Substantia nigra (tissue), 51 donors: ENCODE measurements at places on chromosomes 3 and 15.

- no peak for DNase-seq
Measured at GRCh38 chr3:153577059-153577736, 415.2 kb downstream of the RAP2B start.

GRCh38 chr3:4943549-4943948, 35.7 kb upstream of the BHLHE40 start:
- no peak for DNase-seq

GRCh38 chr3:171264758-171265157, 195.4 kb downstream of the TNIK start:
- no peak for DNase-seq

- DNase-seq, result no peak
Measured at GRCh38 chr3:124381575-124382333, 348.5 kb upstream of the UMPS start.

DNA sequence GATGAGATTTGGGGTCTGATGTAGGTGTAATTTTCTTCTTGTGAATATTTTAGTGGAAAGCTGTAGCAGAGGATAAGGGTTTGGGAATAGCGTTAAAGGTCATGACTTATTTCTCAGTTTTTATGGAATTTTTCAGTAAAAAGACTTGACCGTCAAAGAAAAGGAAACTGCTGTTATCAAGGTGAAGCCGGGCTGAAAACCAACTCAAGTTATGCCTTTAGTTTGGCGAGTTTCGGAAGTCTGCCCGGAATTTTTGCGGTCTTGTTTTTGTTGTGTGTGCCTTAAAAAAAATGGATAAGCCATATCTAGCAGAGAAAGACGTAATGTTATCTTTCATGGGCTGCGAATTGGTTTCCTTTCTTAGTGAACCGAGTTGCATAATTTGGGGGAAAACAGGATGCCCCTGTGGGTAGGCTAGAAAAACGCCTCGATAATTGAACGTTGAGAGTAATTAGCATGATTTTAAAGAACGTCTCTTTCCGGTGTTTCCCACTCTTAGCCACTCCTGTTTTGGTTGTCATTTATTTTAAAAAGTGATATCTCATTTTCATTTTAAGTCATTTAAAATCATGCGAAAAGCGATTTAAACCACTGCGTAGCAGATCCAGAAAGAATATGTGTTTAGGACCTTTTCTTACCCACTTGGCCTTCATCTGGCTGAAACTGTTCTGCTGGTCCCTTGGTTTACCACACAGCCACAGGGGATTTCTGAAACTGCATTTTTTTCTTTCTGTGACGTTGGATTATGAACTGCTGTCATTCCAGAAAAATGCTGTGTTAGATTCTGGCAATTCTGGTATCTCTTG, 1.1 kb downstream of the NFKBIZ start:
- no peak for DNase-seq

GRCh38 chr3:185306847-185307246, 53.0 kb upstream of the EHHADH start:
- no peak for DNase-seq

- no peak for DNase-seq
Measured at GRCh38 chr15:98232761-98233160, 272.3 kb downstream of the ARRDC4 start.

- DNase-seq, result peak; percentile 77
Measured at GRCh38 chr3:58585005-58585786, 8.0 kb upstream of the FAM107A start.

DNA sequence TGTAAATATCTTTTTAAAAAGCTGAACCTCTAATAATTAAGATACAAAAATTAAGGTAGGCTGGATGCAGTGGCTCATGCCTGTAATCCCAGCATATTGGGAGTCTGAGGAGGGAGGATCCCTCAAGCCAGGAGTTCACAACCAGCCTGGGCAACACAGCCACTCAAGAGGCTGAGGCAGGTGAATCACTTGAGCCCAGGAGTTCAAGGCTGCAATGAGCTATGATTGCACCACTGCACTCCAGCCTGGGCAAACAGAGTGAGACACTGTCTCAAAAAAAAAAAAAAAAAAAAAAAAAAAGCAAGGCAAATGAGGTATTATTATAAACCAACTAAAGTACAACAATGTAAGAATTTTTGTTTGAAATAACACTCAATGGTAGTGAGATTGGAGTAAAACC, 47.6 kb downstream of the EFHB start:
- DNase-seq, result no peak

GRCh38 chr3:53604232-53604631, 109.8 kb downstream of the CACNA1D start:
- no peak for DNase-seq

- no peak for DNase-seq
Measured at GRCh38 chr15:62502451-62502850, 337.4 kb upstream of the C2CD4B start.

- DNase-seq, result no peak
Measured at GRCh38 chr15:68200016-68200861, 4.9 kb downstream of the CALML4 start.

GRCh38 chr3:126510308-126510910, 7.2 kb downstream of the UROC1 start:
- DNase-seq, result no peak

DNA sequence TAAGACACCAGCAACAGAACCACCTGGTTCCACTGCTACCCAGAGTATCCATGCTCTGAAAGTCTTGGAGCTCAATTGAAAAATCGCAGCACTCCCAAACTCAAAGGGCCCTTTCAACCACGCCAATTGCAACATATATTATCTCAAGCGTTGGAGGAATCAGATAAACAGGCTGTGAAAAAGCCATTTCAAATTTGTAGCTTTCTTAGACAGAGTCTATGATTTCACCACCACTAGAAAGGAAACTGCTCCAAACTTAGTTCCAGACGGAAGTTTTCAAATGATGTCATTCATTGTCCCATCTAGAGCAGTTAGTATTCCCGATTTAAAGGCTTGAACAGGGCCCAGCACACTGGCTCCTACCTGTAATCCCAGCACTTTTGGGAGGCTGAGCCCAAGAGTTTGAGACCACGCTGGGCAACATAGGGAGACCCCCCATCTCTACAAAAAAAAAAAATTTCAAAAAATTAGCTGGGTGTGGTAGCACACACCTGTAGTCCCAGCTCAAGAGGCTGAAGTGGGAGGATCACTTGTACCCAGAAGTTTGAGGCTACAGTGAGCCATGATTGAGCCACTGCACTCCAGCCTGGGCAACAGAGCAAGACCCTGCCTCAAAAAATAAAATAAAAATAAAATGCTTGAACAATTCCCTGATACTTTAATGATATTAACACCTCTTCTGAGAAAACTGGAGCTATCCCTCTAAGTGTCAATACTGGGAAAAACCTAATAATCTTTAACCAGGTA, 16.8 kb downstream of the TNIK start:
- no peak for DNase-seq

DNA sequence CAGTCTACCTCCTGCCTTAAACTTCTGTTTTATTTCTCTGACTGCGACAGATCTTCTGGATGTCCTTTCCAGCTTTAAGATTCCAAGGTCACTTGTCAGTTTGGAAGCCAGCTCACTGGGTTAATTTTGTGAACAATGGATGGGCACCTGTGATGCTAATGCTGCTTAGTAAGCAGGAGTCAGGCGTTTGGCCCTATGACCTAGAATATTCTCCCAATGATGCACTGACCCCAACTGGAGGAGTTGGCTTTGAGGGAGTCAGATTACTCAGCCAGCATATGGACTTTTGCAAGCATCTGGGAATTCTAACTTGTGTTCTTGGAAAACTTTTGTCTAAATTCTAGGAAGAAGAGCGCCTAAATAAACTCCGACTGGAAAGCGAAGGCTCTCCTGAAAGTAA, 28.1 kb downstream of the HACD3 start:
- DNase-seq, result no peak

DNA sequence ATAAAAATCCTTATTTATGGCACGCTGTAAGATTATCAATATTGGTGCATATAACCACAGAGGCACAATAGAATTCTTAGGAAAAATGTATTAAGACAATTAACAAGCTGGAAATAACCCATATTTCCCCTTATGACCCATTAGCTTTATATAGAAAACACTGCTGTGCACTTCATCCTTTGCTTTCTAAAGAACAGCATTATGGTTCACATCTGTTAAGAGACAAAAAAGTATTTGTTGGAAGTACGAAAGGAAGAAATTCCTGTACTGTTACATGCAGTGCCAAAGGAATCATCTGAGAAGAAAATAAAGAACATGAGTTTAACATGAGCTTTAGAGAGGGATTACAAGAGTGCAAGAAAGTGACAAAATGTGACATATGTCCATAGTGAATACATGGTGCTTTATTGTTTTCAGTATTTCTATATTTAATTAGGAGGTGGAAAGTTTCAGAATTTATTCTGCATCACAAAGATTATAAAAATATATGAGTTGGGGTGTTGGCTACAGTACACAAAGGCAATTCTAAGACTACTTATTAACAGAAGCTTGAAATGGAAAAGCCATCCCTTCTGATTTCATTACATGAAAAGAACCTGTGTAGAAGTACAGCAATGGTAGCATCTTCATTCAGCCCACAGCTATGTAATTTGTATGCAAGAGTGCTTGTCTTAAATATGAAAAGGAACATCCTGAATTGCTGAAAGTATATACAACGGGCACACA, 6.8 kb downstream of the UBE3A start:
- DNase-seq, result no peak

DNA sequence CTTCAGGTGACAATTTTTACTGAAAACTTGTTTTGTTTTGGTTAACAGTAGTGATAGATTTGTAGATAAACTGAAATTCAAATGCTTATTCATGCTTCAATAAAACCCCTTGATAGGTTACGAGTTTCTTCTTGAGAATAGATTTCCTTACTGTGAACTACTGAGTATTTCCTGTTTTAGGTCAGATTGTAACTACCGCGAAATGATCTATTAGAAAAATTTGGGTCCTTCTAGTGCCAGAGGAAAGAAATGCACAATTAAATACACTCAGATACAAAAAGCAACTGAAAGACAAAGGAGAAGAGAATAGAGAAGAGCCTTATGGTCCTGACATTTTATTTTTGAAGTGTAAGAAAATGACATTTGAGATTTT, 251.7 kb upstream of the TBL1XR1 start:
- no peak for DNase-seq

DNA sequence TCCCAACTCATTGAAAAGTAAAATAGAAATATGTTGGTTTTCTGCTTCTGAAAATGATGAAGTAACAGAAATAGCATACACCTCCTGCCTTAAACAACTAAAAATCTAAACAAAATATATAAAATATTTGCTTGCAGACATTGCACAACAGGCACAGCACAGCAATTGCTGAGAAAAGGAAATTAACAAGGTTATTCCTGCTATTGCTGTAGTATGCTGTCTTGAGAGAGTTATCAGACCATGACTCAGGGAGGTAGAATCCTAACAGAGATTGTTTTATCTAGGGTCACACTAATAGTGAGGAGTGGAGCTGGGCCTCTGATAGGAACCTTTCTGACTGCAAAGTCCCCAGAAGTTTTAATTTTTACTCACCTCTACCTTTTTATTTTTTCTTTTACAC, 72.6 kb downstream of the ZBTB20 start:
- DNase-seq, result no peak

- no peak for DNase-seq
Measured at GRCh38 chr3:100151024-100151707, 36.9 kb upstream of the FILIP1L start.

DNA sequence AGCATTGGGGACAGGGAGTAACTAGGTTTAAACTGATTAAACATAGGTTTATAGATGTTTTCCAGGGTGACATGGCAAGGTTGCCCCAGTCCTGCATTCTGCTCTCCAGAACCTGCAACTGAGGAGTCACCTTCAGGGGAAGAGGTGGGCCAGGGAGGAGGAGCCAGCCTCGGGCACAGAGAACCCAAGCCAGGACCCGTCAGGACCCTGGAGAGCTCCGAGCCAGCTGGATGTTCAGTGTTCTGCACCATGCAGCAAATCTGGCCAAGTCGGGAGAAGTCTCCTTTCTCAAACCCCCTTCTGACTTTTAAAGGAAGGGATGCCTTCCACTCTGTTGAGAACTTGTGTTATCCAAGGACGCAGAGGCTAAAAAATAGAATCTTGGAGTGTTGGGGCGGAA, 62.1 kb upstream of the SLC6A11 start:
- DNase-seq, result no peak

GRCh38 chr3:173939331-173939730, 541.8 kb downstream of the NLGN1 start:
- DNase-seq, result no peak

- no peak for DNase-seq
Measured at GRCh38 chr3:134709561-134710312, 58.9 kb upstream of the KY start.

DNA sequence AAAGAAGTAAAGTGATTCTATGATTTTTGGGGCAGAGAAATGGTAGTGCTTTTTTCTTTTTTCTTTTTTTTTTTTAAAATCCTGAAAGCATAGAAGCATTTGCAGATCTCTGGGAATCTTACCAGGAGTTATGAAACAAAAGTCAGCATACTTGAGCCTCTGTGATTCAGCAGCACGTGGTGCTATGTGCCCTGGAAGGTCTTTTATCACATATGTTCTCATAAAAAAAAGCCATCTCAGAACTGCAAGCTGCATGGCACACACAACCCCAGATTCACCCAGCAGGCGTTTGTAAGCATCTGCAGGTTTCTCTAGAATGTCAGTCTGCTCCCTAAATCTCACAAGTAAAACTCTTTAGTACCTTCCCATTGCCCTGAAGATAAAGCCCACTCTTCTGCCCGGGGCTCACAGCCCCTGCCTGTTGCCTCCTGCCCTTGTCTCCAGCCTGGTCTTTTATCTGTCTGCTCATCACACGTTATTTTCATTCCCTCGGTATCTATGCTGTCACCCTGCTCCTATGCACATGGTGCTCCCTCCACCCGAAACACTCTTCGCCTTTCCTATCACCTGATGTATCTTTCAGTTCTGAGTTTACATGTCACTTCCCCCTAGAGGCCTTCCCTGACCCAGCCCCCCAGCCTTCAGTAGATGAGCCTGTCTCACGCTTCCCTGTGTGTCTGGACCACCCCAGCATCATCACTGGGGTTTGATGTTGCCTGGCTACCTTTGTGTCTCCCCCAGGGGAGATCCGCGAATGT, 72.4 kb downstream of the CHDH start:
- no peak for DNase-seq

- no peak for DNase-seq
Measured at GRCh38 chr3:140597792-140598191, 80.1 kb upstream of the TRIM42 start.

DNA sequence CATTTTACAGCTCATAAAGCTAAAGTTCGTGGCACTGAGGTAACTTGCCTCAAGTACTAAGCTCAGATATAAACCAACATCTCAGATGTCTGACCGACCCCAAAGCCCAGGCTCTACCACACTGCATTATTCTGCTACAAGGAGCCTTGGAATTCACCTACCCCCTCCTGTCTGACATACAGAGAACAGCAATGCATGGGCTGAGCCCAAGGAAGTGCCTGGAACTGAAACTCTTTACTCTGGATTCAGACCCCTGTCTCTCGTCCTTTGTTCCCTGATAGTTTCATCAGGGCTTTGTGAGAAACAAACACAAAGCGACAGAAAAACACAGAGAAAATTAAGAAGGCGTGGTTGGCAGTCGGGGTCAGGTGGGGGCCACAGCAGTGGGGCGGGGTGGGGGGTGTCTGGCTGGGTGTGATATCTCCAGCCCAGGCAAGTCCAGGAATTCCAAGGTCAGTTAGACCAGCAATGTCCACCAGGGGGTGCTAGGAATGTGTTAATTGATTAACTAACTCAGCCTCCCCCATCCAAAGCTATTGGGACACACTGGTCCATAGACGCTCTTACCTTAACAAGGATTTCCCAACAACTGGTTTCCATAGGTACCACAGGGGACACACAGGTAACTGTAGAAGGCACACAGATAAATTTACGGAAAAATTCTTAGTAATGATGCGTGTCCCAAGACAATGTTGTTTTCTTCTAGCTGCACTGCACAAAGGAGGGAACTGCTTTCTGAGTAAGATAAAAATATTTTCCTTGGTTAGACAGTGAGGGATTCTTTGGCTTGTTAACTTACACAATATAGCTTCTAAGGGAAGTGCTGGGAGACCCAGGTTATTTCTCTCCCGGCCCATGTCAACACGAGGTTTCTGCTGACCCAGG, 18.8 kb upstream of the SSUH2 start:
- DNase-seq, result peak; percentile 6
